ENCODE measurements at places on chromosomes 2 and 18.
A peak's percentile ranks its signal among the peaks of the same experiment; 100 is the strongest.

DNA sequence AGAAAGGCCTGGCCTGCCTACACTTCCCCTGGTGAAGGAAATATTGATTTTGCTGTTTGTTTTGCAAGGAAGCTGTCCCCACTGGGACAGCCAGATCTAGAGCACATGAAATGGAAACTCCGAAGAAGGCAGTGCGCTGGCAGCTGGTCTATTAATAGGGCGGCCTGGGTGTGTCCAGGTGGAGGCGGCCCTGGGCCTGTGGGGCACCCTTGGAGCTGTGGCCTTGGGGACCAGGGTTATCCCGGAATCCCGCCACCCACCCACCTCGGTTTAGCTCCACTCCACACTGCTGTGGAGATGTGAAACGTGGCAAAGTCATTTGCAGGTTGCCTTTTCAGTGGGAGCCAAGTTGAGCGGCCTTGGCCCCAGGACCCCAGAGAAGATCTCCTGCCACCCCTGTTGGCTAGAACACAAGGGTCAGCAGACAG is 204.3 kb downstream of the KLHL29 start:
- DNase-seq: no peak

- no peak for DNase-seq
These were observed 449.8 kb upstream of the RGPD4 start for GRCh38 chr2:107376909-107377308.

- DNase-seq: no peak
These were observed 155.0 kb upstream of the GLI2 start for GRCh38 chr2:120580709-120581108.

DNA sequence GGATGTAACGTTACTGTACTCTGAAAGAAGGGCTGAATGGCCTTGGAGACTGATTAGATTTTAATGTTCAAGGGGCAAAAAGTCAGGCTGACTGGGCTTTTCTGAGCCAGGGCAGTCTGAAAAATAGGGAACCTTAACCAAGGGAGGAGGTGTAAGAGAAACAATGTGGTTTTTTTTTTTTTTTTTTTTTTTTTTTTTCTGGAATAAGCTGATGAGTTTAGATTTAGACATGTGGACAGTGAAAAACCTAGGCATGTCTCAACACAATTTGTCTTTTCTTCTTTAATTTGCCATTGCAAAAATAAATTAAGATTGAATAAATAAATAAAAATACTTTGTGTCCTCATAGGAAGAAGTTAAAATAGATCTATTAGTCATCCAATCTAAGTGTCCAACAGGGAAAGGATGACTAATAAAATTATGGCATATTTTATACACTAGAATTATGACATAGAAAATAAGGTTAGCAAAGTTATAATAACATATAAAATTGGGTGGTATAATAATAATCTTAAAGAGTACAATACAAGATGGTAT is 237.6 kb upstream of the TRIB2 start:
- no peak for DNase-seq

DNA sequence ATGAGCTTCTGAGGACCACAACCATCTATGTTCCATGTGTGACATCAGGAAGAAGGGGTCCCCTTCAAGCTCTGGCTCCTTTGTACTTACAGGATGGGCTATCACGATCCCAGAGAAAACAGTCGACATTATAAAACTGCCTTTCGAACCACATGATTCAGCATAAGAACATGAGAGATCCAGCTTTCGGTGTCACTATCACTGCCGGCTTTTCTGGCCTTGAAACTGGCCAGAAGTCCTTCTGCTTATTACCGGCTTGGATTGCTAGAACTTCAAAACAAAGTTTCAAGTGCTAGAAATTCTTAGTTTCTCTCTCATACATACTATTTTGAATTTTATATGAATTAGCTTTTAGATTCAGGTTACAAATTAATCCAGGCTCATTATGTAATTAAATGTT is 138.9 kb downstream of the PID1 start:
- no peak for DNase-seq

GRCh38 chr18:39611381-39612100 is 2045.9 kb upstream of the CELF4 start:
- DNase-seq: no peak

DNA sequence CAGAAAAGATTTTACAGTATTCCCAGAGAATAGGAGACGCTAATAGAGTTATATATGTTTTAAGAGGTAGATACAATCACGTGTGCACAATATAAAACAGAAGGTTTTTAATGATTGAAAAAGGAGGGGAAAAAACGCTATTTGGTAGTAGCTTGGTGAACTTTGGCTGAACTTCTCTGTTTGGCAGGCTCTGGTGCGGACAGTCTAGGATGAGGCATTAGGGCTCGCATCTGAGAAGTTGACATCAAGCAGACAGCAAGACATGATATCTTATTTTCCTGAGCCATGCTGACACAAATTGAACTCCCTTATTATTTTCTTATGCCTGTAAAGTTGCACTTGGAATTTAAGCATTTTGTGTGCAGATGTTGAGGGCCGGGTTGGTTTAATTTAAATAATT is 176.6 kb downstream of the EN1 start:
- no peak for DNase-seq

DNA sequence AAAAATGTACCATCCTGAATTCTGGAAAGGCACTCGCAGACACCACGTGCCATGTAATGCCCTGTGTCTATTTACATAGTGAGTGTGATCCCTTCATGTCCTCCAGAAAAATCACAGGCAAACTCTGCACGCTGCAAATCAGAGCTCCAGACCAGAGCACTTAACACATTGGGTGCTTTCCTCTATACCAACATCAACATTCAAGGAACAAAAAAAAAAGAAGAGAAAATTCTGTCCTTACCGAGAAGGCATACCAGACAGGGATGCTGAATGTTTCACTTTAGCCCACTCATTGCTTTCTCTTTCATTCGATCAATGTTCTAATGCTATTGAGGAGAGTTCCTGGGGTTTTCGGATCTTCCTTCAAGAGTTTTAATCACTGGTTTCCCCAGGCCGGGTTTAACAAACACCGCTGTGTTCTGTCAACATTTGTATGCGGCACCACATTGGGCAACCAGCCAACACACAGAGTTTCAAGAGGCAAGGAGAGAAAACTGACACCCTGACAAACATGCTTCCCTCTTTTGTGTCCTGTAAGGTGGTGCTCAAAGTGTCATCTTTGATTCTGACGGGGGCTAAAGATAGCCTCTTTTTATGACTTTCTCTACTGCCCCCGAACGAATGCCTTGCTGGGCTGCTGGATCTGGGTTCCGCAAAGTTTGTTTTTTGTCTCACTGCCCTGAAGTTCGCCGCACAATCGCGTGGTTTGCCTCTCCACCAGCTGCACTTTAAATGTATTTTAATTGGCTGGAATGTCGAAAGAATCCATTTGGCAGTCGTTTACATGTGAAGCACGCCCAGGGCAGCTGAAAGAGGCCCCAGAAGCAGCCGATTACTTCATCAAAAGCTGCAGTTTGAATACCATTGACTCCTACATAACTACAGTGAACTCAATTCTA is 106.4 kb upstream of the NCKAP5 start:
- no peak for DNase-seq

GRCh38 chr2:17476830-17477229 is 41.4 kb downstream of the RAD51AP2 start:
- DNase-seq: no peak

DNA sequence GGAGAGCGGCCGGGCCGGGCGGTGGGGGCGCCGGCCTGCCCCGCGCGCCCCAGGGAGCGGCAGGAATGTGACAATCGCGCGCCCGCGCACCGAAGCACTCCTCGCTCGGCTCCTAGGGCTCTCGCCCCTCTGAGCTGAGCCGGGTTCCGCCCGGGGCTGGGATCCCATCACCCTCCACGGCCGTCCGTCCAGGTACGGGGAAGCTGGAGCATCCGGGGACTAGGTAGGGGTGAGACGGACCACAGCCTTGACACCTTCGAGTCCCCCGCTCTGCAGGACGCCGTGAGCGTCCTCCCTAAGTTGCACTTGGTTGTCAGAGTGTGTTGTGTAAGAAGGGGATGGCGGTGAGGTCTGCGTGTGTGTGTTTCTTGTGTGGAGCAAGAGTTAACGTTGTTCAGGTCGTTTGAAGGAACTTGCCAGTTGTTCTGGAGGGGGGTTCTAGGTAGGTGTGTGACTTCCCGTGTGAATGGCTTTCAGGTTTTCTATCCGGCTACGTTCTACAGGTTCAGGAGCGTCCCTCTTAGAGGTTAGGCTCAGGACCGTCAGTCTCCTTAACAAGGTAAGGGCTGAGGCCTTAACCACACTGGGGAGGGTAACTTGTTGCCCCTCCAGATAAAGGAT is 393 bp downstream of the IL1R1 start:
- DNase-seq: peak; percentile 50

- DNase-seq: no peak
These were observed 4.4 kb upstream of the ASB1 start for GRCh38 chr2:238422285-238422684.
